ENCODE measurements at places on chromosomes 11 and 22.

GRCh38 chr11:34223021-34223813, 117.8 kb downstream of the NAT10 start:
- peak; percentile 68 for DNase-seq

DNA sequence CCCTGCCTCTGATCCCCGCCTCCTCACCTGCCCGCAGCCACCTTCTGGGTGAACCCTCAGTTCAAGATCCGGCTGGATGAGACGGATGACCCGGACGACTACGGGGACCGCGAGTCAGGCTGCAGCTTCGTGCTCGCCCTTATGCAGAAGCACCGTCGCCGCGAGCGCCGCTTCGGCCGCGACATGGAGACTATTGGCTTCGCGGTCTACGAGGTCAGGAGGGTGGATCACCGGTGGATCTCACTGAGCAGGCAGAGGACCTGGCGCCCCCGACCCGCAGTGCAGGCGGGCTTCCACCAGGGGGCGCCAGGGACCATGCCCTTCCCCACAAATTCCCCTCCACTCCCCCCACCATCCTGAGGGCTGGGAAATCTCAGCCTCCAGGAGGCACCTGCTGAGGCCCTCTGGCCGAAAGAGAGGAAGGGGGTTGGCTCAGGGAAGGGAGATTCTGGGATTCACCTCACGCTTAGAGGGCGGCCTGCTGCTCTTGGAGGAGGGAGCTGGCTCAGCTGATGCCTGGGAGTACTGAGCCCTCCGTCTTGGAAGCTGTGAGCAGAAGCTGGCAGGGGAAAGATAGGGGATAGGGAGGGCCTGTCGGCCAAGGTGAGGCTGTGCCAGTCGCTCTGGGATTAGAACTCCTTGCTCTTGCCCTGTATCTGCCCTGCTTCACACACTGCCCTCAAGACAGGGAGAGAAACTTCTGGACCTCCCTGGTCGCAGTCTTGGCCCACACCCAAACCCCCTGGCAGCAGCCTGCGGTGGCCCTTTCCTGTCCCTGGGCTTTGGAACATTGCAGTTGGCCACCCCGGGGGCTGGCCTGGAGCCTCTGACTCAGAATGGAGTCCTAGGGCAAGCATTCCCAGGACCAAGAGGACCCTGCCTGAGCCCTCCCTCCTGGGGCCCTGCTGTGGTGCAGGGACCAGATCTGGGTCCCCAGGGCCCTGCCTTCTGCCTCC, 23.2 kb downstream of the CAPN1 start:
- no peak for DNase-seq

GRCh38 chr22:48827904-48828555, 999.6 kb downstream of the BRD1 start:
- DNase-seq = no peak

DNA sequence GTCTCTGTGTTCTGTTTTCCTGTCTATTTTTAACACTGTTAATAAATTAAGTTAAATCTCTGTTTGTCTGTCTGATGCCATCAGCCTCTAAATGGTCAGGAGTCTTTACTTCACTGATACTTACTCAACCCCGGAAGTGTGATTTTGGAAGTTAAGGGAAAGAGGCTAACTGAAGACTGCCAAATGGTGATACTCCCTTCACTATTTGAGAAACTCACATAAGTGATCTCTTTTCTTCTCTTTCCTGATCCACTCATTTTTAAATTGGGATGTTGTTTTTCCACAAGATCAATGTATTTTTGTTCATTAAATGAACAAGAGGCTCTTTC, 389 bp upstream of the CASP12 start:
- no peak for DNase-seq

DNA sequence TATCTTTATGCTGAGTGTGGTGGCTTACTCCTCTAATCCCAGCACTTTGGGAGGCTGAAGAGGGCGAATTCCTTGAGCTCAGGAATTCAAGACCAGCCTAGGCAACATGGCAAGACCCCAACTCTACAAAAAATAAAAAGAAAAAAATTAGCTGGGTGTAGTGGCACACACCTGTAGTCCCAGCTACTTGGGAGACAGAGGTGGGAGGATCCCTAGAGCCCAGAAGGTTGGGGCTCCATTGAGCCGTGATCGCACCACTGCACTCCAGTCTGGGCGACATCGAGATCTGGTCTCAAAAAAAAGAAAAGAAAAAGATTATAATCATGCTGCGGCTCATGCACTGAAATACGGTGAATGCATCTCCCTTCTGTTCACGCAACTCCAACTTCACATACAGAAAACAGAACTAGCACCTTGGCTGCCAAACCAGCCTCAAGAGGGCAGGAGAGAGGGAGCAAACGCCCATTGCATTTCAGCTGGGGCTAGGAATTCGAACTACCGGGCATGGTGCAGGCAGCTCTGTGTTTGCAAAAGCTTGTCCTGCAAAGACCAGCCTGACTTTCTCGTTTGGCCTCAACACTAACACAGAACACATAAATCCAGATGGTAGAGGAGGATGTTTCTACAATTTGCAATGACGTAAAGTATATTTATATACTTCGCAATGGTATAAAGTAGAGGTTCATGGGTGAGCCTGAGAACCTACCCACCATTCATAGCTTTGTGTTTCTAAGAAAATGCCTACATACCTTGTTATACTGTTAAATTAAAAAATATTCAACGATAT, 6.3 kb upstream of the SYNGR1 start:
- no peak for DNase-seq

All from AG09319 (cell line).